Epithelial cell of proximal tubule (primary cell): ENCODE measurements at places on chromosomes 7 and 10. TPM values are rescaled to one million over a fixed set of nuclear protein-coding genes. Genes with fewer than 3 reads are reported as not detected.

AGAP6 gene
- 2.9 and 3.4 TPM in 2 replicates for total RNA-seq

BICC1 gene
- total RNA-seq, result 103 and 150 TPM in 2 replicates

DNA sequence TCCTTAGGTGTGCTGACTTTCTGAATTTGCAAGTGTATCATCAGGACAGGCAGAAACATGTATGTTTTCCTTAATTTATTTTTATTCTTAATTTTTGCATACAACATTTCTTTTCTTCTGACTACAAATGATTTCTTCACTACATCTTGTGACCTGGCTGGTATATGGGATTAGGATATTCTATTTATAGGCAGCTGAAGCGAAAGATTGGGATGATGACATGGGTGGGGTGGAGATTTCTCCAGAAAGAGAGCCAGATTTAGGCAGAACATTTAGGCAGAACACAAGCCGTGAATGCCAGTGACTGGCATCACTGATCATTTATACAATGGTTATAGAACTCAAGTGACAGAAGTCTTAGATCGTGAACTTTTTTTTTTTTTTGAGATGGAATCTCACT lies 256.7 kb downstream of the KLF6 start:
- no peak for DNase-seq

DNA sequence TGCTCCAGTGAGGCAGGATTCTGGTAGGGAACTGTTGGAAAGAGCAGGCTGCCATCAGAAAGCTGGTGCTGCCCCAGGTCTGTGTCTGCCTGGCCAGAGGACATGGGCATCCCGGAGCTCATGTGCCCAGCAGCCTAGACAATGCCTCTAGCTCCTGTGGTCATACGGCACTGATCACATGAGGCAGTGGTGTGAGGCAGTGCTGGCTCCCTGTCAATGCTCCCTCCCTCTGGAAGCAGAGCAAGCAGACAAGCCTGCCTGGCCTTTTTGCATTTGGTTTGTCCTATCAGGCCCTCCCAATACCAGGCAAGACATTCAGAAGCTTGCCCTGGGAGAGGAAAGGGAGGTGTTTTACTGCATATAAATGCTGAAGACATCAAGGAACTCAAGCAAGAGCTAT lies 19.5 kb upstream of the MMP21 start:
- DNase-seq, result no peak

GRCh38 chr7:6164491-6164890 lies 107.9 kb downstream of the CYTH3 start:
- DNase-seq, result no peak

- DNase-seq, result no peak
Measured at GRCh38 chr10:29691564-29692072, 56.8 kb upstream of the SVIL start.

- DNase-seq, result no peak
Measured at GRCh38 chr10:96625173-96625572, 38.4 kb upstream of the TM9SF3 start.

- DNase-seq, result peak; percentile 18
Measured at GRCh38 chr7:31443457-31443856, 70.4 kb upstream of the ITPRID1 start.

DNA sequence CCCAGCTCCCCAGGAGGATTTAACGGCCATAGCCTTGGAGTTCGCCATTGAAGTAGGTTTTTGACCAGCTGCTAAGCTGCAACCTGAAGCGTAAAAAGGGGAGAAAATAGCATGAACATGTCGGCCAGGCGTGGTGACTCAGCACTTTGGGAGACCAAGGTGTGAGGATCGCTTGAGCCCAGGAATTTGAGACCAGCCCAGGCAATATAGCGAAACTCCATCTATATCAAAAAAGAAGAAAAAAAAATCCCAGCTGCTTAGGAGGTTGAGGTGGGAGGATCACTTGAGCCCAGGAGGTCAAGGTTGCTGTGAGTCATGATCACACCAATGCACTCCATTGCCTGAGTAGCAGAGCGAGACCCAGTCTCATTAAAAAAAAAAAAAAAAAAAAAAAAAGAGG lies 32.2 kb upstream of the MCU start:
- no peak for DNase-seq

DNA sequence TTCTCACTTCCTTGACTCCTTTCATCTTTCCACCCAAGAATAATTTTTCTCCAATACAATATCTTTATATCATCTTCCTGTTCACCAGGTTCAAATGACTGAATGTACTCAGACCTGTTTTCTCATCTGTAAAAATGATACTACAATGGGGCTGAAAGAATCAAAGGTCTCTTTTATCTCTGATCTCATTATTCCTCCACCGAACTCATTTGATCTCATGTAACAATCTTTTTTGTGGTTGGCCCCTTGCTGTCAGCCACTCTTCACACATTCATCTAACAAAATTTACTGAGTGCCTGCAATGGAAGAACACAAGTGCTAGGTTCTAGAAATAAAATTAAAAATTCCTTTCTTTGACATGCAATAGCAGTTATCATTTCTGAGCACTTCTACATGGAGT lies 65.0 kb downstream of the GRM8 start:
- no peak for DNase-seq

GRCh38 chr7:150732786-150733481 lies 4.3 kb upstream of the GIMAP5 start:
- DNase-seq, result no peak

DNA sequence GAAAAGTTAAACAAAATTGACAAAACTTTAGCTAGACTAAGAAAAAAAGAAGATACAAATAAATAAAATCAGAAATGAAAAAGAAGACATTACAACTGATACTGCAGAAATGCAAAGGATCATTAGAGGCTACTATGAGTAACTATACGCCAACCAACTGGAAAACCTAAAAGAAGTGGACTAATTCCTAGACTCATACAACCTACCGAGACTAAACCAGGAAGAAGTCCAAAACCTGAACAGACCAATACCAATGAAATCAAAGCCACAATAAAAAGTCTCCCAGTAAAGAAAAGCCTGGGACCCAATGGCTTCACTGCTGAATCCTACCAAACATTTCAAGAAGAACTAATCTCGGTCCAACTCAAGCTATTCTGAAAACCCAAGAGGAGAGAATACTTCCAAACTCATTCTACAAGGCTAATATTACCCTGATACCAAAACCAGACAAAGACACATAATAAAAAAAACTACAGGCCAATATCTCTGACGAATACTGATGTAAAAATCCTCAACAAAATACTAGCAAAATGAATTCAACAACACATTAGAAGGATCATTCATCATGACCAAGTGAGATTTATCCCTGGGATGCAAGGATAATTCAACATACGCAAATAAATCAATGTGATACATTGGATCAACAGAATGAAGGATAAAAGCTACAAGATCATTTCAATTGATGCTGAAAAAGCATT lies 20.3 kb downstream of the ELAPOR2 start:
- DNase-seq, result no peak

DNA sequence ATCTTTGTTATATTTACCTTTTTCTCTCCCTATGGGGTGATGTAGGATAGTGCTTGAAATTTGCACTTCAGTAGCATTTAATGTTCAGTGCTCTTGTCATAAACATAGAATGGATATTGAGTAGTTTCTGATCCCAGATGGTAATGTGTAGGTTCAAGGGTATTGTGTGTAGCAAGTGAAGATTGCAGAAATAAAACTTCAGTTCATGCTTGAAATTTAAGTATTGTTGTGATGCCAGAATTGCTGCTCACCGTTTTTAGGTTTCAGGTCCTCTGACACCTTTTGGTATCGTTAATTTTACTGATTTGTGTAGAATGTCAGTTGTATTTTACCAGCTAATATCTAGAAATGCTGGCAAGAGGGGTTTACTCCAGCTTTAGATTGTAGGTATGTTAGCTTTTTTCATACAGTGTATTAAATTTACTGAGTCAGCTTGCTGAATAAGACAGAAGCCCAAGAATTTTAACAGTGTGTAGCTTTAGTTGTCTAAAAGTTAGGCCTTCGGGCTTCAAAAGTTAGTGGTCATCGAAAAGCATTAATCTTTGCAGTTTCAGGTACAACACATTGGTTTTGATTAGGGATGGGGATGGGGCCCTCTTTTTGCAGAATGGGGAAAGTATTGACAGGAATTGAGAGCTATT lies 1.9 kb downstream of the PTEN start:
- no peak for DNase-seq

CNPY1 gene
- not detected in 2 replicates for total RNA-seq

- DNase-seq, result no peak
Measured at GRCh38 chr7:17624379-17624778, 315.9 kb downstream of the SNX13 start.

TACR2 gene
- total RNA-seq, result 0.23 TPM in 1 of 2 replicates, not detected in the other

LRRD1 gene
- not detected in 2 replicates for total RNA-seq

GRCh38 chr7:84688671-84689070 lies 494.1 kb upstream of the SEMA3A start:
- DNase-seq, result no peak

DNA sequence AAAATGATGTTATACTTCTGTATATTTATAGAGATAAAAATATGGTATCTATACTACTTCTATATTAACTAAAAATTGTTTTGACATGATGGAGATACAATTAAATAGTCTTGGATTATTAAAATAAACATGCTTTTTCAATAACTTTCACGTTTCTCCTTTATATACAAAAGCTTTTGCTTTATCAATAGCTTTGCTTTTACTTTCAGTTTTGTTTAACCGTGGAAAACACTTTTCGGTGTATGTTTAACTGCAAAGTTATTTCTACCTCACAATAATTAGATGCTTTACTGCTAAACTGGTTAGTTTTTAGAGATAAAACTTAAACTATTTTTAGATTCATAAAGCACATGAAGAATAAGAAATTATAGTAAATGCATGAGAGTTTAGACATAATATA lies 432.1 kb upstream of the PCDH15 start:
- no peak for DNase-seq

GNAI1 gene
- 30.0 and 33.6 TPM in 2 replicates for total RNA-seq

GRCh38 chr7:44282601-44283171 lies 42.7 kb downstream of the CAMK2B start:
- no peak for DNase-seq

SFMBT2 gene
- 1.2 and 2.4 TPM in 2 replicates for total RNA-seq

DNA sequence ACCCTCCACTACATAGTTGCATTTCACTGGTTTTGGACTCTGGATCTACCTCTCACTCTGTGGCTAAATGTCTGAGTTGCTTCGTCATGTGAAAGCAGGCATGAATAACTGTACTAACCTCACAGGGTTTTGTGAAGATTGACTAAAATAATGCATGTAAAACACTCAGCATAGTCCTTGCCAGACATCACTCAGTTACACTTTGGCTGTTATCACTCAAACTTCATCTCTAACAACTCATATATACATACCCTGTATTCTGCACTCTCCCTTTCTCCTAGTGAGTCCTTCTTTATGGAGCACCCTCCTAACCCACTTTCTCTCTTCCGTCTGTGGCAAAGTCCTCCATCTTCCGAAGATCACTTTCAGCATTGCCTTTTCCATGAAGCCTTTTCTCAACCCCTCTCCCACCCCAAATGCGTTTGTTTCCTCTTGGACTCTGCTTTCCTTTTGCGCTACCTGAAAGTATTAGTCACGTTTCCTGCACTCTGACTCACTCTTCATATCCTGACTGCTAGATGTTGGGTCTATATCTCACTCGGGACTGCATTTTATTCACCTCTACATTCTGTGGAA lies 72.6 kb downstream of the OSBPL3 start:
- peak; percentile 63 for DNase-seq

- DNase-seq, result no peak
Measured at GRCh38 chr7:94687810-94688209, 31.9 kb upstream of the SGCE start.

AGMO gene
- total RNA-seq, result not detected in 2 replicates

- no peak for DNase-seq
Measured at GRCh38 chr10:62810156-62810902, 5.8 kb downstream of the ADO start.

SPDYE5 gene
- total RNA-seq, result not detected in 2 replicates

MYO1G gene
- total RNA-seq, result under 0.01 TPM in 1 of 2 replicates, not detected in the other

TMEM178B gene
- total RNA-seq, result 3.1 and 8.6 TPM in 2 replicates

- DNase-seq, result no peak
Measured at GRCh38 chr10:30002426-30003266, 56.7 kb downstream of the JCAD start.

GRCh38 chr7:1505731-1506550 lies 1.8 kb upstream of the INTS1 start:
- no peak for DNase-seq

TRIM50 gene
- not detected in 2 replicates for total RNA-seq

- DNase-seq, result no peak
Measured at GRCh38 chr10:86341361-86341811, 25.2 kb downstream of the GRID1 start.

PAPSS2 gene
- total RNA-seq, result 15.6 and 24.4 TPM in 2 replicates

ATOH7 gene
- total RNA-seq, result 0.58 TPM in 1 of 2 replicates, not detected in the other

GRCh38 chr10:30045961-30046360 lies 13.4 kb downstream of the JCAD start:
- DNase-seq, result no peak

GRCh38 chr10:67288688-67289410 lies 363.0 kb downstream of the LRRTM3 start:
- DNase-seq, result no peak

GRCh38 chr10:58385784-58386112 lies 538 bp downstream of the TFAM start:
- DNase-seq, result no peak

DNA sequence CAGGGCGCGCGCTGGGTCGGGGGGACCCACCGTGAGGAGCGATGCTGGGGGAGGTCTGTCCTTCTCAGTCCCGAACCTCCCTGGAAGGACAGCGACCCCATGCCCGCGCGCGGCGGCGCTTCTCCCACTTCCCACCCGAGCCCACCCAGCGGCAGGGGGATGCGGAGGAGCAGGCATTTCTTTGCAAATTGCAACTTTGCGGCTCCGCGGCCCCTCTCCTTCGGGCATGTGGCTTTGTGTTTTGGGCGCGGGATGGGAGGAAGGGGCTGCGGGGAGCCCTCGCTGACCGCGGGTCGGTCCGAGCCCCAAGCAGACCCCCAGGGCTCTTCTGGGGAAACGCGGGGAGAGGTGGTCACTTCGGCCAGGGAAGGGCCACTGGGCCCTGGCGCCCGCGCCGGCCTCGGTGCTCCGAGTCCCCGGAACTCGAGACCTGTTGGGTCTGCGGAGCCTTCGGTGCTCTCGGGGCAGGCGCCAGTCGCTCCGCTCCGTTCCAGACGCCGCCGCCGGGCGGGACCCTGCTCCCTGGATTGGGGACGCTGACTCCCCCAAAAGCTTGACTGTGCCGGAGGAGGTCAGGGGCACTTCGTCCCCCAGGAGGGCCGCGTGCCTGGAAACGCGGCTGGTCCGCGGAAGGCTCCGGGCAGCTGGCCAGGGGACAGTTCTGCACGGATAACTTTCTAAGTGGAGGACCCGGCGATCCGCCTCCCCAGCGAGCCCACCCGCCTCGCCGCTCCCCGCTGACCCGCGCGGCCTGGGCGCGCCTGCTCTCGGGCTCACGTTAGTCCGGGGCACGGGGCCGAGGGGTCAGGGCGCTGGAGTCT lies 164.2 kb upstream of the DPP6 start:
- DNase-seq, result no peak
